ENCODE measurements at places on chromosomes 2 and 18.

GRCh38 chr2:96832408-96832753, 11.4 kb downstream of the ANKRD23 start:
- DNase-seq, result no peak

GRCh38 chr2:9037166-9037565, 33.7 kb upstream of the MBOAT2 start:
- no peak for DNase-seq

DNA sequence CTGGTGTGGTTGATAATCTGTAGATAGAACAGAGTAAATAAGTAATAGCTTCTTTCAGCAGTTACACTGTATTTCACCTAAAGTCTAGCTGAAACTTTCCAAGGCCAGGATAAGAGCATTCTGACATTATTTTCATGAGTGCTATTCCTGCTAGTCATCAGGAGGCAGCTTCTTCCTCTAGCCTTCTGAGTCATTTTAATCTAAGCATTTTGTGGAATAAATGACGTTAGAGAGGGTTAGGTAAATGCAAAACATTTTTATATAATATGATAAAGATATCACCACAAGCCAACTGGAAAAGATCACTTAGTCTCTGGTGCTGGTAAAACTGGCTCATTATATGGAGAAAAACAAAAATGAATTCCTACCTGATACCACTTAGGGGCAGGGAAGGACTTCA, 138.5 kb downstream of the MEP1B start:
- DNase-seq, result no peak

DNA sequence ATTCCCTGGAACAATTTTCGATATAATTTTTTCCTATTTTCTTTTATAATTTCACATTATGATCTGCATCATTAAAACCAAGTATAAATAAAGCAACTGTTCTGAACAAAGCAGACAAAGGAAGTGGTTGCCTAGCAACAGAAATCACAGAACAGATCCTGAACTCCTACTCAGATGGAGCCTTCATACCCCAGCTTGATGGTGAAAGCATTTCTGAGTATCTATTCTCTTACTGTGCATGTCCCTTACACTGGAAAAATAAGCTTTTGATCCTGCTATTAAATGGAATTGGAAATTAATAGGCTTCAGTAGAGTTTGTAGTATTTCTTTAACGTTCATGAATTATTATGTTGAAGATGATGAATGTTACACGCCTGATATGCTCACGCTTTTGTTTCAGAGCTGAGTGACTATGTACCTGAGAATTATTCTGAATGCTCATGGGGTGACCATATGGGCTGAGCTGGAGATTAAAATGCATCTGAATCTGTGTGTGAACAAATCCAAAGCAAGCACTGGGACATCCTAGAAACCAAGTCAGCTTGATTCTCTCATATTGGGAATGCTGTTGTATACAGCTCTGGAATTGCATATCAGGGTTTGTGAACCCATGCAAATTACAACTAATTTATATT, 254.0 kb downstream of the KCNJ3 start:
- no peak for DNase-seq

- DNase-seq, result no peak
Observed at GRCh38 chr18:22355598-22355997, 62.1 kb downstream of the CTAGE1 start.

DNA sequence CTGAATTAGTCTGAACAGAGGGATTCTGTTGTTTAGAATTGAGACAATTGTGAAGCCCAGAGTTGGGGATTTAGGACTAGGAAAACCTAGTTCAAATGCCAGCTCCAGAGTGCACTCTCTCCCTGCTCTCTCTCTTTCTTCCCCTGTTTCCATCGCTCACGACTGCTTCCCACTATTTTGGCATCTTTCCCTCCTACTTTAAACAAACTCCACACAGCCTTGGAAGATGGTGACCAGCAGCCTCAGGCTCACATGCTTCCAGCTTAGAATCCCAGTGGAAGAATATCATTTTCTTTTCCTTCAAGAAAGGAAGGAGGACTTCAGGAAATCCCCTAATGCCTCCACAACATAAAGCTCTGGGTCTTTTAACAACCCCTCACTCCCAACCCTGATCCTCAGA, 6.1 kb upstream of the DNMT3A start:
- no peak for DNase-seq

DNA sequence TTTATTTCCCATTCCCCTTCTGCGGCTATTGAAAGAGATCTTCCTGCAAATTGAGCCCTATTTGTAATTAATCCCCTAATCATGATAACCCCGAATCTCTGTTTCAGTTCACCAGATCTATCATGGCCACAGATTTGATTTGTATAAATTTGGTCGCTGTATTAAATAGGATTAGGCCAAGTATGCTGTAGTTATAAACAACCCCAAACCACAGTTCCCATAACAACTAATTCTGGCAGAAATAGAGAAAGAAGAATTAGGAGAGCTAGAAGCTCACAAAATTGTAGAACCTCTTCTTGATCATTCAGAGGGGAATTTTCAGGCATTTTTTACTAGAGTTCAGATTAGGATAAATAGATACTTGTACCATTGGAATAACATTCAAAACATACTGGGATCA, 433.7 kb upstream of the TNP1 start:
- DNase-seq, result no peak

DNA sequence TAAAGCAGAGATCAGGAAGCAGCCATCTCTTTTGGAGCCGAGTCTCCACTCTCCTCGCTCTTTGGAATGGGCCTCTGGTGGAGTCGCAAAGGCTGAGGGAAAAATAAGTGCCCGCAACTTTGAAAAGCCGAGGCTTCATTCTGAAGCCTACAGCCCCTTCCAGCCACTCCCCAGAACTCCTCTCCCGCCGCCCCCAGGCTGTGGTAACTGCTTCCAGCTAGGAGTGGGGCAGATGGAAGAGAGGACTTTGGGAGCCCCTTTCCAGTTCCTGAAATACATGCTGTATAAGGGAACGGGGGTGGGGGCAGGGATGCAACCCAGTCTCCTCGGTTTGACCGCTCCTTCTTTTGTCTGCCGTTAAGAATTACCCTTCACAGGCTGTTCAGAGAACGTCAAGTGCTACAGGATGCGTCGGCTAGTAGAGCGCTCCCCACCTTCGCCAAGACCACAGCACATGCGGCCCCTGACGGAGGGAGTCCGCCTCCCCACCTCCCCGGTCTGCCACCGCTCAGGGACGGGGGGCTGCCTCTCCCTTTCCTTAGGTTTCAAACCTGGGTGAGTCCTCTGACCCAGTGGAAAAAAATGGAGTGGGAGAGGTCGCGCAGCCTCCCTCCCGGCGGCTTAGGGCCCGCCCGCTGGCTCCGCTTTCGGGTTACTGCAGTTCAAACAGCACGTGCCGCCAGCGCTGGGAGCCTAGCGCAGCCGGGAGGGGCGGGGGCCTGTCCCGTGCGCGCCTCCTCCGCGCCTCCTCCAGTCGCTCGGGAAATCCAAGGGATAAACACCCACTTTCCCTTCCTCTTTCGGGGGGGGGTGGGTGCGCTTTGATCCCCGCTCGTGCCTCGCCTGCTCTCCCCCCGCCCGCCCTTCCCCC, 4.9 kb downstream of the CYP26B1 start:
- DNase-seq, result peak; percentile 39

- DNase-seq, result no peak
Observed at GRCh38 chr2:202165945-202166344, 72.5 kb downstream of the SUMO1 start.

DNA sequence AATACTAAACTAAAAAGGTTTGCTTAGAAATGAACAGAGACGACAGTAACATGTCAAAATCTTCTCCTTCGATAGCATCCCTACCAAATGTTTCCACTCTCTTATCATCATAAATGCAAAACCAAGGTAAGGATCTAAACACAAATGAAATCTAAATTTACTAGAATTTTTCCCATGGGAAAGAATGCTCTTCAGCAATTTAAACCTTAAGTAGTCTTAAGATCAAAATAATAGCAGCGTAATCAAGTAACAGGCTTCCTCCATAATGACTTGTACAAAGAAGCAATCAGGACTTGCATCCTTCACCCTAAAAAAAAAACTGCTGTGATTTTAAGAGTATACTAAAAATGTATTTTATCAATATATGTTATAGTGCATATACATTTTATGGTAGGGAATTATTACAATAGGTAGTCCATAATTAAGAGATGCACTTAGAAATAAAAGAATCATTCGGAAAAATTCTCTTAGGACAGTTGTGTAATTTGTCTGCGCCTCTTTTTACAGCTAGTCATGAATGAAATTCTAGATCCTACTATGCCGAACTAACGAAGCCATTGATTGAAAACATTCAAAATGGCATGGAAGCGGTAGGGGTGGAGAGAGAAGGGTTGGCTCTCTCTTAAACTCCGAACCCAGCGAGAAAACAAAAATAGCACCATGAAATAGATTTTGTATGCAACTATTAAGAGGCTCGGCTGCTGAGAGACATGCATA, 1.3 kb downstream of the PGAP1 start:
- DNase-seq, result no peak
